Esophagus muscularis mucosa (tissue), 4 donors: ENCODE measurements at places on chromosomes 5 and 9. TPM values are rescaled to one million over a fixed set of nuclear protein-coding genes. Genes with fewer than 3 reads are reported as not detected.
A peak's percentile ranks its signal among the peaks of the same experiment; 100 is the strongest.

DNA sequence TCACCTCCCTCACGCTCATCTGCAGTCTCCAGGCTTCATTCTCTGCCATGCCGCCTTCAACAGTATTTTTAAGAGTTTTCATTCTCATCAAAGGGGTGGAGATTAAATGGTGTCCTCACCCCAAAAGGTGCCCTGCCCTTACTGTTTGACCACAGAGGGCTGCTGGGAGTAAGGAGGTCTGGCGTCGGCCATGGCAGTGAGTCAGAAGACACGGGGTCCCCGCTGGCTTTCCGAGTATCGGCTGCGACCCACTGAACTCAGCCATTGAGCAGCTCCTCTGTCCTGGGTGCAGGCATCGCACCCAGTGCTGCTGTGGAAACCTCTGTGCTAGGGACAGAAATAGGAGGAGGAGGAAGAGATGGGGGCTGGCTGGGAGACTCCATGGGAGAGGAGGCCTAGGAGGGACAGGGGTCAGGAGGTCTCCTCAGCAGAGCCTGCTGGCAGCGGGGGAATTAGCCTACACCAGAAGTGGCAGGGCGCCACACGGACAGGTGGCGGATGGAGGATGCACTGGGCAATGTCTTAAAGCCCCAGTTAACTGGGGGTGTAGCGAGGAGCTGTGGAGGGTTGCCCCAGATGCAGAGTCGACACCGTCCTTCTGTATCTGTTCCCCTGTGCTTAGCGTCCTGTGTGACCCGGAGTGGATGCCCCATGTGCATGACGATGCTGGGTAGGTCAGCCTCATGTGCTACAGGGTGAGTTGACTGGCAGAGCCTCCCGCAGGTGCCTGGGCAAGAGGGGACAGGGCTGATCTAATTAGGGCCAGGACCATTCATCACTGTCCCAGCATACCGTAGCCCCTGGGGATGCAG, 15.4 kb upstream of the PLEKHG4B start:
- DNase-seq: peak; percentile 82

DNA sequence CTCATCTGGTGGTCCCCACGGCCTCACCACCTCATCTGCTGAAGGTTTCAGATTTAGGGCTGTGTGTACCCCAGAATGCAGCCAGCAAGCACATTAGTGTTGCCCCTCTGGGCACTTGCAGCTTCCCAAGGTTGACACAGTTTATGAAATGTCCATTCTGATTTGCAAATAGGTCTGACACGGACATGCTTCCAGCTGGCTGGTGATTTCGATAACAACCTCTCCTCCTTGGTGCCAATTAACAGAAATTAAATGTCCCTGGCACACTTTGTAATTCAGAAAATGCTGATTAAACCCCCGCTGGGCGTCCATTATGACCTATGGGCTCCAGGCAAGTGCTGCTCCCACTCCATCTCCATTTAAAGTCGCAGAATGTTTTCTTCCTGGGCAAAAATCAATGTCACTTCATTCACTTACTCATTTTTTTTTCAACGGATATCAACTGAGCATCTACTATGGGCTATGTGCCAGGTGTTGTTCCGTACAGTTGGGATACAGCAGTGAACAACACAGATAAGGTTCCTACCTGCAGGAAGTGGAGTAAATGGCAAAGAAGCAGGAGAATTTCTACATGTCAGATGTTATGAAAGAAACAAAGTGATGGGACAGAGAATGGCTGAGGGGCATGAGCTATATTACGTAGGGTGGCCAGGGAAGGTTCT, 32.0 kb downstream of the PLAC8L1 start:
- no peak for DNase-seq

- no peak for DNase-seq
Measured at GRCh38 chr5:10317825-10318682, 10.4 kb upstream of the CMBL start.

The BNC2 gene
- 138 TPM for total RNA-seq

GRCh38 chr9:83280790-83281189, 217.8 kb upstream of the RASEF start:
- DNase-seq: peak; percentile 64

GRCh38 chr5:161096581-161096980, 244.6 kb upstream of the ATP10B start:
- DNase-seq: no peak

GRCh38 chr5:147906326-147907095, at the start of gene C5orf46:
Gene C5orf46 (minus strand): TSS chr5:147906538. CDS start chr5:147906501, 37 bp downstream.
- no peak for DNase-seq

GRCh38 chr5:43616535-43616934, 13.6 kb downstream of the NNT start:
- no peak for DNase-seq

DNA sequence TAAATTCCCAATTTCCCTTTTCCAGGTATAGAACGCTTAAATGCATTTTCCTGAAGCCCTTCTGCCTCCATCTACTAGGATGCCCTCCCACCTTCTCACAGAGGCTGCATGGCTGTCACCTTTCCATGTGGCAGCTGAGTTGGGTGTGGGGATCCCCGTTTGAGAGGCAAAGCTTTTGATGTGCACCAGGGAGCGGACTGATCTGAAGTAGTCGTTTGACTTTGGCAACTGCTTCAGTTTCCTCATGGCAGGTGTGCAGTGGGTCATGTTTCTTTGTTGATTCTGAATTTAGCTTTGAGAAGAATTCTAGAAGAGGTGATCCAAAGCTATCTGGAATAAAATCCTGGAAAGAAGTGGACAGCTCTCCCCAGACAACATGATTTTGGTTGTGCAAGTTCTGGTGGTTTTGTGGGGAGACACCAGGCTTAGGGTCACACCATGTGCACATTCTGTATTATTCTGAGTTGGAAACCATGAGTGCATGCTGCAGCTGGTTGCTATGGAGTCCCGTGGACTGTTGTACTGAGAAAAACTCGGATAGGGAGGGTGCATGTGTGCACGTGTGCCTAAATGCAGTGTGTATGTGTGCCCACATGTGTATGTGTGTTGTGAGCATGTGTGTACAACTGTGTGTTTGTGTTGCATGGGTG, 63.5 kb downstream of the GADD45G start:
- no peak for DNase-seq

The GGTA1 gene
- total RNA-seq: 12.5 TPM
